ENCODE measurements at places on chromosomes 1 and 21.

GRCh38 chr1:108041360-108042142 lies 76.6 kb upstream of the VAV3 start:
- no peak for DNase-seq

DNA sequence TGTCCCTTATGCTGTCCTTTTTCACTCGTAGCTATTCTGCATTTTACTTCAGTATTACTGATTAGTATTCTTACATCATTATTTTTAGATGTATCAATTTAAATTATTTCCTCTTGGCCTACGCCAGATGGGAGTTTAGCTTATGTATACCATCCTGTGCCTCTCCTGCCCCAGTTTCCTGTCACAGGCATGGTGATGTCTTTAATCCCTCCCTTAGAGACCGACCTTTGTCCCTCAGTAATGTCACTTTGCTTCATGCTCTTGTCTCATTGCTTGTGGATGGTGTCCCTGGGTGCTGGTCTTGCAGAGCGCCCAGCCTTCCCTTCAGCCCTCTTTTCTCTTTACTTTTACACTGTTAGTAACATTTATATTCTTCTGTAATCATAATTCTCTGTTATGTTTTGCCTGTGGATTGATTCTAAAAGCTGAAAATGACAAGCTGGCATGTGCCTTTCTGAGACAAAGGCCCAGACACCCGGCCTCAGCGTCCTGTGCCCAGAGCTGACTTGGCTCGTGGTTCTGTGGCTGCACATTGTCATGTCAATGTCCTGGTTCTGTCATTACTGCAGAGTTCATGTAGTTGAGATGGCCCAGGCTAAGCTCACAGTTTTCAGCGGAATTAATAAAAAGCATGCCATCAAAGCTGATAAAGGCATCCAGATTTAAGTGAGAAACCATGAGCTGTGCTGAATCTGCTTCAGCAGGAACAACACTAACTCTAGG lies 100.7 kb downstream of the MTR start:
- DNase-seq: no peak

DNA sequence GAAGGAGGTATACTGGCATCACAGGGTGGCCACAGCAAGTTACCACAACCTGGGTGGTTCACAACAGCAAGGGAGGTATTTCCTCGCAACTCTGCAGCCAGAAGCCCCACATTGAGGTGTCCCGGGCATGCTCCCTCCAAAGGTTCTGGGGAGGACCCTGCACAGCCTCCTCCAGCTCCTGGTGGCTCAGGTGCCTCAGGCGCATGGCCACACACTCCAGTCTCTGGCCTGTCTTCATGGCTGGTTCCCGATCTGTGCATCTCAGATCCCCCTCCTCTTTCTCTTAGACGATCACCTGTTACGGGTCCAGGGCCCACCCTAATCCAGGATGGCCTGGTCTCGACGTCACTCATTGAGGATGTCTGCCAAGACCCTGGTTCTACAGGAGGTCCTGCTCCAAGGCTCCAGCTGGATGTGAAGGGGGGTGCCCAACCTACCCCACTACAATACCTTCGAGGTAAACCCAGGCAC lies 6.7 kb upstream of the ARF1 start:
- DNase-seq: no peak

- no peak for DNase-seq
Observed at GRCh38 chr1:85420199-85420598, 44.8 kb downstream of the DDAH1 start.

DNA sequence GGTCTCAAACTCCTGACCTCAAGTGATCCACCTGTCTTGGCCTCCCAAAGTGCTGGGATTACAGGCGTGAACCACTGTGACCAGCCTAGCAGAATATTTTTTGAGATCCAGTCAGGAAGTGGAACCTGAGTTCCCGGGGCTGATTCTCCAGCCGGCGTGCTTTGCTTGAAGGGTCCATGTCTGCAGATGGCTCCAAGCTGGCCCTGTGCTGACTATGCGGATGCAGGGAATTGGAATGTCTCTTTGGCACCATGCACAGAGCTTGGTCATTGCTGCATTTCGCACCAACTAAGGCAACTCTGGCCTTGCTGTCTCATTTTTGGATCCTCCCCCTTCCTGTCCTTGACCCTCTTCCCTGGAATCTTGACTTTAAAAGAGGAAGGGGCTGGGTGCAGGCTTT lies 28.1 kb downstream of the ARHGEF10L start:
- no peak for DNase-seq

DNA sequence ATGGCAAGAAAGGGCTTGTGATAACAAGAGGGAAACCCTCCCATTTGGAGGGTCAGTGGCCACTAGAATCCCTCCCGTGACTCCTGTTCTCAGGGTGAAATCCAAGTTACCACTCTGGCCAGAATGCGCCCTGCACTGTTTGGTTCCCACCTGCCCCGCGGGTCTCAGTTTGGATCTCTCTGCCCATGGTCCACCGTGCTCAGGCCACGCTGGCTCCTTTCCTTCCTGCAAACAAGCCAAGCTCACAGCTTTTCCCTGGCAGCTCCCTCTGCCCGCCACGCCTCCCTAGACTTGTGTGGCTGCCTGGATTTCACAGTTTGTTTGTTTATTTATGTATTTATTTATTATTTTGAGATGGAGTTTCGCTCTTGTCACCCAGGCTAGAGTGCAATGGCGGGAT lies 179.5 kb upstream of the VAMP3 start:
- DNase-seq: no peak

DNA sequence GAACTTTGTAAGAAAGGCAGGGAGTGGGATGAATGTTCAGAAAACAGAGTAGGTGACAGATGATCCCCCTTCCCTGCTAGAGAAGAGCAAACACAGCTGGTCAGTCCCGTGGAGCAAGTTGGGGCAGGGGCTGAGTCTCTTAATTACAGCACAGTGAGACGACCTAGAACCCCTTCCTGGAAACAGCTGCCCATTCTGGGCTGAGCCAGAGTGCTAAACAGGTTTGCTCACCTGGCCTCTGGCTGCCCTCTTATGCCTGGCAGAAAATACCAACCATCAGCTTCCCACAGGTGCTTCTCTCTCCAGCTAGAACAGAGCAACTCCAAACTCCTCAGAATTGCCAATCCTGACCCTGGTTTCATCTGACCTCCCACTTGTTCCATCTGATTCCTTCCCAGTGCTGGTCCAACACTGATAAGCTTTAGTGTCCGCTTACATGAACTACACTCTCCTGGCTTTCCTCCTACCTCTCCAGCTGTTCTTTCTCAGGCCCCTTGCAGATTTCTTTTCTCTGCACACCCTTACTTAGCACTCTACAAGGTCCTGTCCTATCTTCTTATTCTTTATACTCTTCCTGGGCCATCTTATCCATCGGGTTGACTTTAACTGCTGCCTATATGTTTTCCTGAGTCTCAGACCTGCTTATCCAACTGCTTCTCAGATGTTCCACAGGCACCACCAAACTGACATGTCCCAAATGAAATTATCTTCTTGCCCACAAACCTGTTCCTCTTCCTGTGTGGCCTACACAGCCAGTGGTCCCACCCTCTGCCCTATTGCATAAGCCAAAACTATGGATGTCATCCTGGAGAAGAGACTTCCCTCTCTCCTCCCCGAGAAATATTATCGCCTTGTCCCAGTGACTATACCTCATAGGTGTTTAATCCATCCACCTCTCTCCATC lies 22.6 kb upstream of the COL9A2 start:
- DNase-seq: peak; percentile 87

GRCh38 chr1:198841477-198841876 lies 202.6 kb downstream of the PTPRC start:
- no peak for DNase-seq

GRCh38 chr1:64836802-64837201 lies 91.9 kb downstream of the RAVER2 start:
- no peak for DNase-seq

- DNase-seq: no peak
Observed at GRCh38 chr1:42128499-42128898, 24.7 kb upstream of the GUCA2B start.

DNA sequence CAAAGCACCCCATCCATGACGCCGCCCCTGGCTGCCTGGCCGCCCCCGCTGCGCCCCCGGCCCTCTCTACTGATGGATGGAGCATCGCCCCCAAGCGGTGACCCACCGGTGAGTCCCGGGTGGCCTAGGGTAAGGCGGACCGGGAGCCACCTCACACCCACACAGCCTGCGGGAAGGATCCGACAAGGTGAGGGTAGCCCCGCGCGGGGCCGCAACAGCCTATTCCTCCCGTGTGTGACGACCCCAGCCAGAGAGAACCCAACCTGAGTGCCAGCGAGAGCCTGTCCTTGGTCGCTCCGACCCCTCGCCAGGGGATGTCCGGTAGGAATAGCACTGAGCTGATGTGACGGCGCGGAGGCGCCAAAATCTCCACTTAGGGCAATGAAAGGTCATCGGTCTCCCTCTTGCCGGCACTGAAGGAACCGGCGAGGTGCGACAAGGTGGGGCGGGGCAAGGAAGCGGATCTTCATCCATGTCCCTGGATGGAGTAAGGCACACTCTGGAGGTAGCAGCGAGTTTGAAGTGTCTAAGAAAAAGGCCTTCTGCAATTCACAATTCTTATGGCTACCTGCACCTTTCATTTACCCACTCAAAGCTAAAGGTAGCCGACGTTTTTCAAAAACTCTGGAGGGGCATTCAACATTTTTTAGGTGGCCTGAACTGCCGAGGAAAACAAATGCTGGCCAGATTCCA lies 19.7 kb upstream of the CHIA start:
- no peak for DNase-seq

- no peak for DNase-seq
Observed at GRCh38 chr1:114043548-114043947, 64.3 kb downstream of the OLFML3 start.

Data from NCI-H2029 treated with DMSO at 0.1 percent for 48 hours (cell line).